ENCODE measurements at places on chromosomes 1 and 21.

DNA sequence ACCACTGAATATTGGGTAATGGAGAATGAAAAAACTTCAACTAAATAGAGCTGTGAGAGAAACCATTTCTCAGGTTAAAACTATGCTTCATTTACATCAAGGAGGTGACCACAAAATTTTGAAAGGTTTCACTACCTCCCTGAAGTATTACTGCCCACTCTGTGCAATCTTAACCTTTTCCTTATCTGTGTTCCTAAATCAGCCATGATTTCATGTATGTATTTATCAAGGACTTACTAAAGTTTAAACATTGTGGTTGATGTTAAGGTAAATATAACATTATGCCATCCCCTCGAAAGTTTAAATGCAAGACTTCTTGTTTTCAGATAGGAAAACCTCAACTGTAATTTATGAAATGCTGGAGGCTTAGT lies 84.4 kb downstream of the CLEC20A start:
- no peak for DNase-seq

- DNase-seq = no peak
Measured at GRCh38 chr1:25062621-25063255, 132.7 kb upstream of the RUNX3 start.

DNA sequence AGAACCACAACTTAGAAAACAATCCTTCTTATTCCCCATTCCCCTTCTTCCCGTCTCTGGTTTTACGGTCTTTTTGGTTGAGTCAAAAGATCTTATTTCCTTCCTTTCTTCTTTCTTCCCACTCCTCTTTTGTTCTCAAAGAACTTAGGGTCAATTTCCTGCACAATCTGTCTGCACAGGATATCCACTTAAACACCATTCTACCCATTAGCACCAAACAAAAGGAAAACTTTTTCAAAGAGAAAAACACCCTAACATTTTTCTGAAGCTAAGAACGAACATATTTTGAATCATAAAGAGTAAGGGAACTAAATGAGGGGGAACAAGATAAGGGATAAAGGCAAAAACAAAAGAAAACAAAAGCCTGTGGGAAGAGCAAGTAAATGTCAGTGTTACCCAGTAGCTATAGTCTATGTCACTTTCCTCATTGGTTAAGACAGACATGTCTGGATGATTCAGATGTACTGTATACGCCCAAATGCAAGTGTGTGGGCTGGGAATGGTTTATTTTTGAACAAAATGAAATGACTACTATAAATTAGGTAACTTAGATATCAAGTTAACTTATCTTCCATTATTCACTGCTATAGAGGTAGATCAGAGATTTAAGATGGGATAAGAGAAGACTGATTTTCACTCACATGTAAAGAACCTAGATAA lies 59.9 kb downstream of the TOR3A start:
- peak; percentile 58 for DNase-seq

- DNase-seq = no peak
Measured at GRCh38 chr21:39700318-39700717, 44.7 kb upstream of the IGSF5 start.

DNA sequence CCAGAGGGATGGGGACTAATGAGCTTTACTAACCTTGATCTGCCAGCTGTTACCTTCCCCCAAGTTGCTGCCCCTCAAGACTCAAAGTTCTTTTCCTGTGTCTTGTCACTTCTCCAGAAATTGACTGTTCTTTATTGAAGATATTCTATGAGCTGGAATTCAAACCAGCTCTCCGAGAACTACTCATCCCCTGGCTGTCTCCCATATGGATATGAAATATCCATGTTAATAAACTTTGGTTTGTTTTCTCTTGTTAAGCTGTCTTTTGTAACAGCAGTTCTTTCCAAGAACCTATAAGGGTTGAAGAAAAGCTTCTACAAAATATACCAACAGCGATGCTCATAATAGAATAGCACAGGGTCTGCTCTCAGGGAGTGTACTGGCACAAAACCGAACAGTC lies 77.0 kb downstream of the CAMK2N1 start:
- no peak for DNase-seq

DNA sequence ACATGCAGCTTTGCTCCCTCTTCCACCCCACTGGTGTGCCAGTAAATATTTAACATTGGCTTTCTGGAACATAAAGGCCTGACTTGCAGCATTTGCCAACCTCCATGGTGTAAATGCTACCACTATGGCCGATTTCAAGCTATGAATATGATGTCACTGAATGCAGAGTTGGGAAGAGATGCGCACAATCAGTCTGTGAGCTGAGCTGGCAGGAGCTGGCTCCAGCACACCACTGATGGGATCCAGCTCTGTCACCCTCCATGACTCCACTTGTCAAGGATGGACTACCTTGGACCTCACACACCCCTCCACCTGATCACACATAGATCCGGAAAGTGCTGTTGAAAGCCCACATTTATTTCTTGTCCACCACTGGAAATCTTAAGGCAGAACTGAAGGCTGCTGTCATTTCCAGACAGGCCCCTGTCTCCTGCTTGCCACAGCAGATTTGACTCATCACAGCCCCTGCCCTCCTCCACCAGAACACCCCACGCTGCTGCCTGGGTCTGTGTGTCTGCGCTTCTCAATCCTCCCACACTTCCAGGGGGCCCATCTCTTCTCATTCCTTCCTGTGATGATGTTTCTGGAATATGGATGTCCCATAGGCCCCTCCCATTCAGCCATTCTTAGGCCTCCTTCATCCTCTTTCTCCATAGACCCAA lies 82.2 kb upstream of the BCAR3 start:
- DNase-seq = no peak

DNA sequence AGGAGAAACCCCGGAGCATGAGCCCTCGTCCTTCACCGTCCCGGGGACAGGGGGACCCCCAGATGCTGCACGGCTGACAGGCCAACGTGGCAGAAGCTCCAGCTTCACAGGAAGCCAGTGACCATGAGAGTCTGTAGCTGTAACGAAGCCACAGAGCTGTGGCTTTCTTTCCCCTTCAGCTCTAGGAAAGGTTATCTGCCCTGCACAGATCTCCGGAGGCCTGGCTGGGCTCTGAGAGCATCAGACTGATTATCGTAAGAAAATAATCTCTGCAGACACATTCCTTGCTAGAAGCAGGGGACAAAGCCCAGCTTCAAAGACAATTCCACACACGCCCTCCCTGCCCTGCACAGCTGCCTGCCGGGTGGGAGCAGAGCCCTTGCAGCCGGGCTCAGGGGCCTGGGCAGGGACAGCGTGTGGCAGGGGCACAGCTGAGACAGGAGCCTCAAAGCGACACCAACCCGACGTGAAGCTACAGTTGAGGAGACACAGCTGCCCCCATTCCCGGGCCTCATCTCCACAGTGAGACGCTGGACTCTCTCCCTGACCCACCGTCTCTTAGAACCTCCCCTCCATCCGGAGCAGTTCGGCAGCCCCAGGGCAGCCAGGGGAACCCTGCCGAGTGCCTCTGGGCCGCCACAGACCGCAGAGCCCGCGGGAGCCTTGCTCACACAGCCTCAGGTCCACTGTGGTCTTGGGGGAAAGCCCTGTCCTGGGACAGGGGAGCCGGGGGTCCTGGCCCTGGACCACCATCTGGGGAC lies 30.6 kb downstream of the POFUT2 start:
- no peak for DNase-seq

- DNase-seq = peak; percentile 91
Measured at GRCh38 chr1:248862998-248863881, 4.4 kb upstream of the ZNF692 start.

- no peak for DNase-seq
Measured at GRCh38 chr1:224298346-224299330, 31.3 kb downstream of the NVL start.

- no peak for DNase-seq
Measured at GRCh38 chr1:228337711-228338520, 68.7 kb downstream of the TRIM11 start.

DNA sequence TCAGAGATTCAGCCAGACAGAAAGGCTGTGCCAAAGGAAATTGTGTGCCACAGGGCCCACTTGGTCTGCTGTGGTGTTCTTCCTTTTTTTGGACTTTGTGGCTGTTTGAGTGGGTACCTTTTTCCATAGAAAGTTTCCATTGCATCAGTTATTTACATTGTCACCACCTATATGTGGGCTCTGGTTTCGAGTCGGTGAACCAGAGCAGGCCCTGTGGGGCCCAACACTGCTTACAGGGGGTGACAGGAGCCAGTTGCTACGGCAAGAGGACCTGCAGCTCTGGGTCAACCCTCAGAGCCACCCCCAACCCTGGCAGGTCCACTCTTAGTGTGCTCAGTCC lies 157.0 kb upstream of the EDN2 start:
- DNase-seq = no peak

DNA sequence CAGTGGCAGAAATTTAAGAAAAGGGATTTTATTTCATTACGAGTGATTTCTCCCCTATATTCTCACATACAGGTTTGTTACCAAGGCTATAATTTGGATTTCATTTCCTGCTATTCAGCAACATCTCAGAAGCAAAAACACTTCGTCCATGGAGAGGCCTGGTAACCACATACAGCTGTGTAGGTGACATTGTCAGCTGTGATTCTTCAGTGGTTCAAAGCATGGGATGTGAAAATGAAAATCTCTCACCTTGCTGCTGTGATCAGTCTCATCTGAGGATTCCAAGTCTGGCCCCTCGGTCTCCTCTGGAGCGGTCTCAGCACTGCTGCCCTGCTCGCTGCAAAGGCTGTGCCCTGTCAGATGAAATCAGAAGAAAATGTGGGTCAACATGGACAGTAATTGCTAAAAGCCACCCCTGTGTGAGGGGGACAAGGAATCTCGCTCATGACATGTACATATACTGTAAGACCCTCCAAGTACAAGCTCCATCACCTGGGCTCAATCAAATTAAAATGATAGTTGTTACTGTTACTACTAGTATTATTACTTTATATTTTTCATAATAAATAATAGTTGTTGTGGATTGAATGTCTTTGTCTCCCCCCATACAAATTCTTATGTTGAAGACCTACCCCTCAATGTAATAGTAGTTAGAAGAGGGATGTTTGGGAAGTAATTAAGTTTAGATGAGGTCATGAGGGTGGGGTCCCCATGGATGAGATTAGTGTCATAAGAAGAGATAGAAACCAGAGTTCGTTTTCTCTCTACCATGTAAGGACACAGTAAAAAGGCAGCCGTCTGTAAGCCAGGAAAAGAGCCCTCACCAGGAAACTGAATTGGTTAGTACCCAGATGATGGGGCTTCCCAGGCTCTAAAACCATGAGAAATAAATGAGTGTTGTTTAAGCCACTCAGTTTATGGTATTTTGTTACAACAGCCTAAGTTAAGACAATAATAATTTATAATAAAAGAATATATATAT lies 126.7 kb upstream of the KRTAP19-8 start:
- DNase-seq = no peak

GRCh38 chr1:155329980-155330598 lies 9.4 kb downstream of the RUSC1 start:
- no peak for DNase-seq

DNA sequence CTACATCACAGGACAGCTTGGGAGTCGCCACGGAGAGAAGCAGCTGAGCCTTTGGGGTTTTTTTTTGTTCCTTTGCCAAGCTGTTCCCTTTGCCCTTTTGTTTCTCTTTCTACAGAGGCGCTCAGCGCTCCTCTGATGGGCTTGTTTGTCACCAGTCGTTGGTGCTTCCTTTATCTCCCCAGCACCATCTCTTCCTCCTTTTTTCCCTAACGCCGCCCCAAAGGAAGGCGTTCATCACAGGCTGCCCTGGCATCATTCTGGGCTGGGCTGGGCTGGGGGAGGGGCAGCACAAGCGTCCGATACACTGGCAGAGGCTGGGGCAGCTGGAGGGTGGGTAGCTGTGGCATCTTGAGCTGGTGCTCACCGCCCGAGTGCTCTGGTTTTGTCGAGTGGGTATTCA lies 10.5 kb downstream of the IGSF21 start:
- no peak for DNase-seq

- peak; percentile 81 for DNase-seq
Measured at GRCh38 chr1:25743164-25744139, 56.5 kb upstream of the SELENON start.

GRCh38 chr21:30072496-30072895 lies 94.1 kb downstream of the CLDN17 start:
- DNase-seq = no peak

DNA sequence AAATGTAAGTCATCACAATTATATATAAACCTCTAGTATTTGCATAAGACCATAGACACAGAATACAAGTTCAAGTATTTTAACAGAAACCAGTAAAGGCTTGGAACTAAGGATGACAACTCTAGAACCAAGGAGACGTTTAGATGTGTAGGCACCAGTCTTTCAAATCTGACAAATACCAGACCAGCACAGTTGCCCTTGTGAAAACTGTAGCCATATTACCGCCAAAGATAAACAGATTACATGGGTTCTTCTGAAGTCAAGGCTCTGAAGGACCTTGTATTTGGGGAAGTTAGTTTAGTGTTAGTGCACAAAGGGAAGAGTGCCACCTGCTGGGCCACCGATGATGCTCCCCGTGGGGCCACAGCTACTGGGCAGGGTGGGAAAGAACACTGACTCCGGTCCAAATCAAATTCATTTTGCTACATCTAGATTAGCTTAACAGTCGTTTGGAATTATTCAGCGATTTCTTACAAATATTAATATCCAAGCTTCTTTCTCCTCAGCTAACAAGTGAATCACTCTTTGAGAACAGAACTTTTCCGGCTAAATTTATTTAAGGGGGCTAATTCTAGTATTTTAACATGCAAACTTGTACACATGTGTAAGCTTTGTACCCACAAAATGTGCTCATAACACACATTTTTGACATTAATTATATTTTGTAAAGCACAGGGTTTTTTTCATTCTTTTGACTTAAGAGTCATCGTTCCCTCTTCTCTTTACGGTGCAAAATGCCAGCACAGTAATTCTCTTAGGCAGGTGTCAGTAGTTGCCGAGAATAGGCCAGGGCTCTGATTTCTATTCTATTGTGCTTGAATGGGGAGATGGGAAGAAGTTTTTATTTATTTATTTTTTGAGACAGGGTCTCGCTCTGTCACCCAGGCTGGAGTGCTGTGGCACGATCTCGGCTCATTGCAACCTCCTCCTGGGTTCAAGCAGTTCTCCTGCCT lies 8.0 kb upstream of the NIBAN1 start:
- peak; percentile 70 for DNase-seq

DNA sequence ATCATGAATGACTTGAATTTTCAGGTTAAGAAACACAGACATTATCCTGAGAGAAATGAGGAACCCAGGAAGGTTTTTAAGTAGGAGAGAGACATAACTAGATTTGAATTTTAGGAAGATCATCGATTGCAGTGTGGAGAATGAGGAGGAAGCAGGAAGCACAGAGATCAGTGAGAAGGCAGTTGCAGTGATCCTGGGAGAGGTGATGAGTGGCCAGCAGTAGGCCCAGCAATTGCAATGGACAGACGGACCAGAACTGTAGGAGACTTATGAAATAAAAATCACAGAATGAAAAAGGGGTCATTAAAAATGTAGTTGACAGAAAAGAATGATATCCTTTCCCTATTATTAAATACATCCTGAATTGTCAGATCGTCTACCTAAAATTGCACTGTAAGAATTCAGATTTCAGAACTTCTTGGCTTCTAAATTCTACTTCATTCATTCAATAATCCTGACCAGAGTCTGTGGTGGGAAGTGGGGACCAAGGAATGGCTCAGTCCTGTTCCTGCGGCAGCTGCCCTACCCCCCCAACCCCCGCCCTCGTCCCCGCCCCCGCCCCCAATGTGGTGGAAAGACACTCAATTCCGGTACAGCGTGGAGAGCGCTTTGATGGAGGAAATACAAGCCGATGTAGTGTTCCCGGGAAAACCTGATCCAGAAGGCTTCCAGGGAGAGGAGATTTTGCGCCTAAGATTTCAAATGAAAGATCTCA lies 35.1 kb downstream of the SLC2A1 start:
- DNase-seq = no peak

Measured in muscle of back (tissue), 13 donors.